ENCODE measurements at places on chromosomes 2 and 18.

- no peak for DNase-seq
Measured at GRCh38 chr2:217794133-217794986, 208.4 kb downstream of the TNS1 start.

GRCh38 chr2:233802132-233802815, 24.1 kb downstream of the MROH2A start:
- DNase-seq, result no peak

DNA sequence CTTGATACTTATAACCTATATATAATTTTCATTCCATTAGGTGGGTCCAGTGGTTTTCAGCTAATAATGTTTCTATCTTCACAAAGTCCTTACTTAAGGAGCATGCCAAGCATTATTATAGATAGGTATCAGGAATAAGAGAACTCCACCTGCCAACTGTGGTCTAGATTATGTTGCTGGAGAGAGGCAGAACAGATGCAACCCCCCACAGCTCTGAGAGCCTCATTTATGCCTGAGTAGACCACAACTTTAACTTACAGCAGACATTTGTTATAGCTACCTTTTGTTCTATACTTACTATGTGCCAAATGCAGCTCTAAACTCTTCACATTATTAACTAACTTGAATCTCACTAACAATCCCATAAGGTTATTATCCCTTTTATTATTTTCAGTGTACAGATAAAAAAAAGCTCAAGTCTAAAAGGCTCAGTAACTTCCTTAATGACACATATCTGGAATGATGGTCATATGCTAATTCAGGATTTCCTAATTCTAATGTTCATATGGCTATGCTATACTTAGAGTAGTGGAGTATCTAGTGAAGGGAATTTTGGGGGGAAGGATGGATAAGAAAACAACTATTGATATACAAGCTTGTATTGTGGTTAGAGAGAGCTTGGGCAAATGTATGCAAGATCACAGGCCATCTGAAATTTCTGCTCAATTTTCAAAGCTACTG, 119.1 kb upstream of the RND3 start:
- no peak for DNase-seq

DNA sequence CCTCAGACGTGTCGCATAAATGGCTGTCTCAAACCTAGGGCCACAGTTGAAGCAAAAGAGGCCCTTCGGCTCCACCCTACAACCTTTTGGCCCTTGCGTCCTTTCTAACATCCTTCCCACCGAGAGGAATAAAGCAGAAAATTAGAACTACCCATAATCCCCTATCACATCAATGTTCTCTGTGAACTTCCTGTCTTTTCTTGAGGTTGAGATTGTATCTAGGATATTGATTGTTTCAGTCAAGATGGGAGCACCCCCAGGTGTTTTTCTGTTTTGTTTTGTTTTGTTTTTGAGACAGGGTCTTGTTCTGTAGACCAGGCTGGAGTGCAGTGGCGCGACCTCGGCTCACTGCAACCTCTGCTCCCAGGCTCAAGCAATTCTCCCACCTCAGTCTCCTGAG, 23.6 kb downstream of the INPP5D start:
- DNase-seq, result no peak

- no peak for DNase-seq
Measured at GRCh38 chr2:235582081-235582686, 88.3 kb downstream of the AGAP1 start.

DNA sequence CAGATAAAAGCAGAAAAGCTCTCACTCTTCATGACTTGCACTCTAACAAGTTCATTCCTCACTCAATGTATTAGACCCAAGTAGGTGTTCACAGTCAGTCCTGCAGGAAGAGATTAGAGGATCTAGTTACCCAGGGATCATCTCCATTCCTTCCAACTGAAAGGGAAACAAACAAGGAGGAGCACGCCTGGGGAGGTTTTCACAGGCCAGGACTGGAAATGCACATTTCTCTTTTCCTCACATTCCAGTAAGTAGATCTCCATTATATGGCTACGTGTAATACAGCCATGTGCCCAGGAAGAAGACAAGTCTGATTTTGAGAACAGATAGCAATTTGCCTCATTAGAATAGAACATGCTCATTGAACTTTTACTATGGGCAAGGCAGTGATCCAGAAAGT, 1132.2 kb upstream of the FAM98A start:
- DNase-seq, result no peak

GRCh38 chr2:106159866-106160785, 34.0 kb downstream of the UXS1 start:
- peak; percentile 73 for DNase-seq

DNA sequence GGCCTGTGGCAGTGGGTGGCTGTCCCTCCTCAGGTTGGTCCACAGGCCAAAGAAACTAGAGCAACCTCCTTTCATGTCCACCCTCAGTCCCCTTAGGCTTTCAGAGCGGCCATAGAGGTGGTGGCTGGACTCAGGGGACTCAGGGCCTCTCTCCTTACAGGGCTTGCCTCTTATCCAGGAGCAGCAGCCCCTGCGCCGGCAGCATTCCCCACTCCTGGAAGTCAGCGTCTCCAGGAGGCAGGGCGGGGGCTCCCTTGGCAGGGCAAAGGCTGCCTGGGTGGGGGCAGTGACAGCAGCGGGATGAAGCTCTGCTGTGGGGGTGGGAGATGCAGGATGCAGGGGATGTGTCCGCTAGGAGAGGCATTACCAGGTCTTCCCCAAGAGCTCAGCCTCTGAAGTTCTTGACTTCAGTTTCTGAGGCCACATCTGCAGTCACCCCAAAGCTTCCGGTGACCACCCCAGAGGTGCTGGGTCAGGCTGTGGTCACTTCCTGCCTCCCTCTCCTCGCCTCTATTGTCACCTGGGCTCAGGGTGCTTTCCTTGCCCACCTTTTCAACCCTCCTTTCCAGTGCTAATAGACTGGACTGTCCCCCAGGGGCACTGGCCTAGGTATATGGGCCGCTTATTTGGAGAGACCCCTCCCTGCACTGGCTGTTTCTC, 8.6 kb upstream of the GPR55 start:
- DNase-seq, result peak; percentile 14
